A549 treated with CORT108297 at 1 μM for 4 hours (cell line): ENCODE measurements at places on chromosomes 7 and 10. TPM values are rescaled to one million over a fixed set of nuclear protein-coding genes. Genes with fewer than 3 reads are reported as not detected.

Gene NRCAM
- total RNA-seq, result 73.8 to 103 TPM (median 89.1 TPM) in 5 replicates

Gene TFEC
- 0.01 TPM in 1 of 5 replicates, not detected in the others for total RNA-seq

Gene COL28A1
- 0.42 to 0.75 TPM (median 0.58 TPM) in 5 replicates for total RNA-seq

Gene CCDC146
- total RNA-seq, result 0.46 to 0.70 TPM (median 0.57 TPM) in 5 replicates

Gene PKD1L1
- total RNA-seq, result 0.03 to 0.18 TPM (median 0.15 TPM) in 5 replicates

Gene MRPS33
- total RNA-seq, result 103 to 123 TPM (median 112 TPM) in 5 replicates

Gene INA
- total RNA-seq, result 22.8 to 31.4 TPM (median 25.0 TPM) in 5 replicates
